ENCODE measurements at places on chromosomes 6 and 20.

DNA sequence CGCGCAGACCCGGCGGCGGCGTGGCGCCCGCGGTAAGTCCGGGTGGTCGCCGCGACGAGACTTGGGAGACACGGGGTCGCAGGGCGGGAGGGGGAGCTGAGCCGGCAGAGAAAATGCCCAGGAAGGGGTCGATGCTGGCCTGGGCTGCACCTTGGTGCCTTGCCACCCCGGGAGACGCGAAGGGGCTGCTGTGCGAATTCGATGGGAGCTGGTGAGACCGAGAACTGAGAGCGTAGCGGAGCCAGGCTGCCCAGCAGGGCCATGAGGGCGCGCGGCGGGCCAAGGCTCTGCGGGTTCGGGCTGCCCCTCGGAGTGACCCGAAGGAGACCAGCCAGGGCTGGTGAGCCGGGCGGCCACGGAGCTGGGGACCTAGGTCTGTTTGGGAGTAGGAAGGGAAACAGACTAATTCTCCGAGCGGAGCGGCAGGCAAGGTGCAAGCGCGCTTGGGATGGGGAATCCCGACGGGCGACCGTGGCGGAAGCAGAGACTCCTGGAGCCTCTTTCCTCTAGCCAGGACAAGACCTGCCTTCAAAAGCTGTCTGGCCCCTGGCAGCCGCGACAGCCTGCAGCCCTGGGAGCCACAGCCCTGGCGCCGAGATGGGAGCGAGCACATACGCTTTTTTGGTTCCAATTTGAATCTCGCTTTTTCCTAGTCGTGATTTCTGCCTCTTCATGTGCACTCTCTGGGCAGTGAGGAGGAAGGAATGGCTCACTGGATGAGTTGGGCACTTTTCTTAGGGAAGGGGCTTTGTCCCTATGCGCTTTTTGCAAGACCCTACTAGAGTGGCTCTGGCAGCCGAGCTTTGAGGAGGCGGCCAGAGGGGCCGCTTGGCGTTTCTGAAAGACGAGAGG lies 691 bp downstream of the SYNDIG1 start:
- peak; percentile 34 for DNase-seq

- no peak for DNase-seq
Measured at GRCh38 chr6:38527371-38527770, 112.4 kb downstream of the BTBD9 start.

GRCh38 chr6:132490024-132490423 lies 22.9 kb downstream of the STX7 start:
- no peak for DNase-seq

- peak; percentile 46 for DNase-seq
Measured at GRCh38 chr20:20711413-20711812, 1.0 kb downstream of the RALGAPA2 start.

DNA sequence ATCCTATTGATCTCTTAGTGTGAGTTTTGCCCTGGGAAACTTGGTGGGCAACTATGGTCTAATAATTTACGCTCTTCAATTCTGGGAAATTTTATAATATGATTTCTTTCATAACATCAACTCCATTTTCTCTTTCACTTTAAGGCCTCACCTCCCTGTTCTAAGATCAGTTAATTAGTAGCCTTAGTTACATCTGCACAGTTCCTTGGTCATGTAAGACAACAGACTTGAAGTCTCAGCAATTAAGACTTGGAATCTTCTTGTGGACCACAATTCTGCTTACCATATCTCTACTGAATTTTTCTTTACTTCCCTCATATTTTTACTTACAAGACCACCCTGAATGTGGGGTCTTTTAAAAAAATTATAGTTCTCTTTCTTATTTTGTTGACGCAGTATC lies 8.7 kb downstream of the ENPP3 start:
- DNase-seq, result no peak

DNA sequence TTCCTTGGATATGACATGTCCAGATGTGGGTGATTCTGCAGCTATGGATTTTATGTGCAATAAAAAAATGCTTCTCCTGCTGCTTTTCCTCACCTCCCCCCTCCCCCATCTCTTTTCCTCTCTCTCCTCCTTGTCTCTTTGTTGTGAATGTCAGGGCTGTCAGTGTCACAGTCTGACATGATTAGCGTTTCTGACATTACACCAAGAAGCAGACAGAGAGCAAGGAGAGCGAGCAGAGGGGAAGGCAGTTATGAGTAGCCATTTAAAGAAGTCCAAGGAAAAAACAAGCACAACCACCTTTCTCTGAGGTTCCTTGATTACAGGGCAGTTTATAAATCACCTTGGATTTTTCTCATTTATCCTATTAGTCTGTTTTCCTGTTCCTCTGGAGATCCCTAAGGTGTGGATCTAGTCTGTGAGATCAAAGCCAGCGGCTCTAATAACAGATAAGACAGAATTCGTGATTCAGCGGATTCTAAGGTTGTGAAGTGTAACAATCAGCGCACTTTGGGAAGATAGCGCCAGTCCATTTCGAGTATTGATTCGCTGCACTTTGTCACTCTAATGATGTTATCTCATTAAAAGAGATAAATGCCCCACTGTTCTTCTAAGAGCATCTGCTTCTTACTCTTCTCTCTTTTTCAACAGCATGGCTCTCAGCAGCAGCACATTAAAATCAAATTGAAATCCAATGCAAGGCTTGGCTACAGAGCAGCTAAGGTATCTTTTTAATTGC lies 101.4 kb downstream of the BACH2 start:
- no peak for DNase-seq

DNA sequence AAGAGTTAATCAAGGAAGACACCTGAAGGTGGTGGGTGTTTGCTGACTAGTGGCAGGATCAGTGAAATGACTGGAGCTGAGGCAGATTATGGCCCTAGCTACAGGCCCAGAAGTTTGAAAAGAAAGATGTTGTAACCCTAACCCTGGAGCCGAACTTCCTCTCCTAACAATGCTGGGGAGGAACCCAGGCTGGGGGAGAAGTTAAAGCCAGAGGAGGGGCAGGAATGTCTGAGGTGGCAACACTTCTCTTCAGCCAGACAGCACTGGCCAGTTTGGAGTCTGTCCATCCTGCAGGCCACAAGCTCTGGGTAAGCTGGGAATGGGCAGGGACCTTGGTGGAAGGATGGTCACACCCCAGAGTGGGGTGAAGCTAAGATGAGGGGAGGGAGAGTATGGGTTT lies at the start of gene LST1:
TSS of gene LST1 (plus strand) at position 270 of the 400 bp plus-strand sequence. CDS start 1,023 bp downstream, outside the sequence.
- no peak for DNase-seq

DNA sequence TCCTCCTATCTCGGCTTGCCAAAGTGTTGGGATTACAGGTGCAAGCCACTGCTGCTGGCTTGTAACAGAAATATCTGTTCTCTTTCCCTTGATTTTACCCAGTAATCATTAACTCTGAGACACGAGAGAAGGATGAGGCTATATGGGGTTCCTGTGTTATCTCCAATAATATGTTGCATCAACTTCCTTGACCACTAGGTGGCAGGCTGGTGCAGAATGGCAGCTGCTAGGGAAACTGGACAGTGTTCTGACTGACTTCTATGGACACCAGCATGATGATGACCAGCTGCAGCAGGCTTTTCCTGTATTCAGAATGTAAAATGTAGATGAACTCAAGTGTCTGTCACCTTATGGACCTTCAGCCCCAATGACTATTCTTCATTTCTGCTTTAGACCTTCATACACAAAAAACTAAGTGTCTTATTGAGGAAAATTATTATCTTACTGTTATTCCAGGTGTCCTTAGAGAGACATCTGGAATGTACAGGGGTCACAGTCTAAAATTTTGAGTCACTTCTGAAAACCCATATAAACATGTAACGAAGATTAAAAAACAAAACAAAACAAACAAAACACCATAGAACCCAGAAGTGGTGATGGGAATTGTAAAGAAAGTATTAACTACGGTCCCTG lies 20.4 kb upstream of the CD109 start:
- DNase-seq, result peak; percentile 47

DNA sequence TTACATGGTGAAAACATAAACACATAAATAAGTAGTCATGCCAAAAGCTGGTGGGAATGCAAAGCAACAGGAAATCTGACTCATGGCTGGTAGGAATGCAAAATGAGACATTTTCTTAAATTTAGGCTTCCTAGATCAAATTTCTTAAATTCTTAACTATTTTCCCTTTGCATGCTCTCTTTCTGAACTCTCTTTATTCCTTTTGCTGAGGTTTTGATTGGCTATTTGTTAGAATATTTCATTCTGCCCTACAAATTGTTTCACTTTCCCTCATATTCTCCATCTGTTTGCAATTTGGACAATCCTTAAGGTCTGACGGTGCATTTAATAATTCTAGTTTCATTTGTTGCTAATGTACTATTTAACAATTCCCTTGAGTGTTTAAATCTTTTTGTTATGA lies 437.5 kb upstream of the RGS17 start:
- no peak for DNase-seq

GRCh38 chr6:2447931-2448330 lies 202.5 kb upstream of the GMDS start:
- DNase-seq, result no peak

- no peak for DNase-seq
Measured at GRCh38 chr6:111585241-111585973, 20.3 kb downstream of the TRAF3IP2 start.

- DNase-seq, result no peak
Measured at GRCh38 chr6:3330199-3330598, 71.5 kb downstream of the PSMG4 start.

DNA sequence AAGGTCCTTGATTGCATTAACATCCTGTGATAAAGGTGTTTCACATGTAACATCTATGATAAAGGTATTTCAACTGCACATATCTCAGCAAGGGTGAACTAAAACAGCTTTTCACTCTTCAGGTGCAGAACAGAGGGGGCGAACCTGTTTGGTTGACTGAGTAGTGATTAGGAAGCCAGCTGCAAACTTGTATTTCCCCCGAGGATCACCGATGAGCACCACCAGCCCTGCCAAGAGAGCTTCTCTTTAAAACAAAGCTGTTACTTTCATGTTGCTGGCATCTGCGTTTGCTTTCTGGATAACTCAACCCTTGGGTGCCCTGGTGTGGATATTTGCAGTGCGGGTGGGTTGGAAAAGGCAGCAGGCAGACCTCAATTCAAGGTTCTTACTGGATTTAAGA lies 39.6 kb downstream of the JAG1 start:
- no peak for DNase-seq

- peak; percentile 62 for DNase-seq
Measured at GRCh38 chr20:47989957-47990356, 204.7 kb upstream of the SULF2 start.

GRCh38 chr6:129364037-129364436 lies 345.9 kb downstream of the ARHGAP18 start:
- DNase-seq, result peak; percentile 99

GRCh38 chr6:80330961-80331360 lies 224.5 kb downstream of the BCKDHB start:
- no peak for DNase-seq
